ENCODE measurements at places on chromosomes 6 and 20.

- DNase-seq = no peak
These were observed 5.6 kb upstream of the PLCG1 start for GRCh38 chr20:41131594-41132387.

- DNase-seq = no peak
These were observed 230.6 kb downstream of the FNDC1 start for GRCh38 chr6:159399751-159400221.

DNA sequence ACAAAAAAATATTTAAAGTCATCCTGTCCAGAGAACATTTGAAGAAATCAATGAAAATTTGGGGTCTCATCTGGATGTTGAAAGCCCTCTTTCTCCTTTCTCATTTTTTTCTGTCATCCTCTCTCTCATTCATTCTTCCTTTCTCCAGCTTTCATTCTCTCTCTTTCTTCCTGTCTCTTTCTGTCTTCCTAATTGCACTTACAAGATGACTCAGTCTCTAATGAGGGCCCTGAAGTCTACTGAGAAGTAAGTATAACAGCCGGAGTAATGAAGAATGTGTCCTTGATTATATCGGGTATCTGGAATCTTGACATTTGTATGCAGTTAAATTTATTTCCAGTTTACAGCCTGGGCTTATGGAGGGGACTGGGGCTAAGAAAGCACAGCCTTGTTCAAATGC is 232.2 kb upstream of the SULF2 start:
- no peak for DNase-seq

DNA sequence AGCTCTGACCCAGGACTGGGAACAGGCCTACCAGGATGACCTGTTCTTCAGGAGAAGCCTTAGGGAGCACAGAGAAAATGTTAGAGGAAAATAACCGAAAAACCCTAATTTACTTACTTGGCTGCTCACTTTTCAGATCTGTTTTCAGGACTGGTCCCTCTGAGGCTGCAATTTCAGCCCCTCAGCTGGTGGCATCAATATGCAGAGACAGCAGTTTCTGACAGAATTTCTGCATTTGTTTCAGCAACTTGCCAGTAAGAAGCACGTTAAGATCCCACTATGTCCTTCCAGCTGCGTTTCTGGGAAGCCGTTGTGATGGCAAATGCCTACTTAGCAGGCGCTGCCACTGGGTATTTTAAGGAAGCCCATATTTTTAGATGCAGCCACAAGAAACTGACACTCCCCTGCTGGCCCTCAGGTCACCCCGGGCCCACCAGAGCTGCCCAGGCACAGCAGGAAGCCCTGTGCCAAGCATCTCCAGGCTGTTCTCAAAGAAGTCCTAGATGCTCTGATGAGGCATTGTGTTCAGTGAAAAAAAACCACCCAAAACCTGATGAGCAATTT is 7.5 kb downstream of the YTHDF1 start:
- DNase-seq = no peak

- DNase-seq = peak; percentile 79
These were observed at the start of gene ZNF341 for GRCh38 chr20:33731693-33732165. TSS of gene ZNF341 (plus strand) at chr20:33731996. CDS start at chr20:33732022, 26 bp downstream.

GRCh38 chr6:149389509-149390297 is 10.4 kb upstream of the SUMO4 start:
- no peak for DNase-seq

- DNase-seq = no peak
These were observed 2.8 kb downstream of the BTN2A2 start for GRCh38 chr6:26385734-26386125.

DNA sequence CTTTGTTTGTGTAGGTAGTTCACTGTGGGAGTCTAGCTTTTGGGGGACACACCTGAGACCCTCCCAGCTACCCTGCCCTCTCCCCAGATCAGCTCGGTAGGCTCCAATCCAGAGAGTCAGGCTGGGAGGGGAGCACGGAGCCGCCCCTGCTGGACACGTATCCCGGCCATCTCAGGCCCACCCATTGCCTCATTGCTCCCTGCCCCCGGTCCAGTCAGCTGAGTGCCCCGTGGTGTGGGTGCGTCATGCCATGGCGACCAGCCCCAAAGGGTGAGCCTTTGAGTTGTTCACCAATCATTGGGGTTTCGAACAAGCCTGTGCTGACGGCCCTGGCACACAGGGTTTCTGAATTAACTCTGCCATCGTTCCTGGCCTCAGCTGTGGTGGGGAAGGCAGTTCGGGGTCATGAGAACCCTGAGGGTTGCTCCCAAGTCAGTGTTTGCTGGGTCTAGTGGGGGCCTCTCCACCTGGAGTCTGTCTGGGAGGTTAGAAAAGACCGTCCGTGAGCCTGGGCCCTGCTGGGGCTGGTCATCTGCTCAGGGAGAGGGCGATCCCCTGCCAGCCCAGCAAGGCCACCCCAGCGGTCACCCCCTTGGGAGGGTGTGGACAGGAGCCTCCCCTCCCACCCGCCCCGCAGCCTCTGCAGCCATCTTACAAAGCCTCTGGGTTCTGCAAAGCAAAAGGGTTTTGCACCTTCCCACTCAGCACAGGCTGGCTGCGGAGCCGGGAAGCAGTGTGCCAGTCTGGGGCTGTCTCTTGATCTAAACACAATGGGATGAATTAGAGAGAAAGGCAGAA is 34.5 kb downstream of the NTSR1 start:
- DNase-seq = no peak

DNA sequence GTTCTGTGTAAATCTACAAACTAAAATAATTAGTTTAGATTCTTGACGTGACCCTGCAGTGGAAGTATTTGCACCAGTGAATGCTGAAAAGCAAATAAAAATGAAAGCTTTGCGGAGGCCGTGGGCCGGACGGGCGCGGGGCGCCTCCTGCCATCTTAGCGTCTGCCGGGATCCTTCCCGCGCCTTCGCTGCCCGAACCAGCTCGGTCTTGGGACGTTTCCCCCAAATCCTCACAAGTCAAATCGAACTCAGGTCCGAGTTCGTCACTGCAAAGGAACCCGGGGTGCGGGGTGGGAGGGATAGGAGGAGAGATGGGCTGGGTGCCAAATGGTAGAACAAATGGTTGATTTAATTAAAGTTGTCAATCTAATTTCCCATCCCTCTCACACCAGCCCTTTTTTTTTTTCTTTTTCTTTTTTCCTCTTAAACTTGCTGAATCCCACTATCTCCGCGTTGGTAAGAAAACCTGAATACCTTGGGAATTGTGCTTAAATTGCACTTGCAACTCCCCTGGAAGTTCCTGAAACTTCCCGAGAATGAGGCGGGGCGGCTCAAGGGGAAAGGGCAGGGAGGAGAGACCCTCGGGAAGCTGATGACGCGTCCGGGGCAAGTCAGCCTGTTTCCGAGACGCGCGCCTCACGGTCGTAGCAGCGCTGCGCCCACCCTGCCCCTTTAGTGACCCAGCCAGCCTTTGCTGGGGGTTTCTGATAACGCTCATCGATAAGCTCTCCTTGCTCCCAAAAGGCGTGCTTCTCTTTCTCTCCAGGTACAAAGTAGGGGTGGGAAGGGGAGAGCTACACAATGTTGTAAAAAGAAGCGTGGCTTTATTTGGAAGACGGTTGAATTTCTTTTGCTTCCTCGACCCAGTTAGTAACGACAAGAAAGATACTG is 1.8 kb downstream of the GJA1 start:
- DNase-seq = peak; percentile 21

DNA sequence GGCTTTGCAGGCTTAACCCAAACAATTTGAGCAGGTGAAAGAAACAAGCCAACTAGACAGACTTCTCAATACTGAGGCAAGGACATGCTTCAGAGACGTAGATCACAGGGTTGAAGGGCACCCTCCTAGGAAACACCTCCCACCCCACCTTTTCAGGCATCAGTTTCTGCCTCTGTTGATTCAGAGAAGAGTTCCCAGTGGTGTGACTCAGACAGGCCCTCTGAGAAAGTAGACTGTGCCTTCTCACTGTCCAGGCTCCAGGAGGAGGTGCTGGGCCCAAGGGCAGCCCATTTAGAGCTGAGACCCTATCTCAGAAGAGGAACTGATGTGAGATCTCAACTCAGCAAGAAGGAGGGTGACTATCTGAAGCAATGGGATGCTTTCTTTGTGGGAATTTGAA is 108.1 kb downstream of the FAM50B start:
- peak; percentile 6 for DNase-seq

GRCh38 chr6:135227758-135228157 is 46.6 kb downstream of the MYB start:
- DNase-seq = no peak

DNA sequence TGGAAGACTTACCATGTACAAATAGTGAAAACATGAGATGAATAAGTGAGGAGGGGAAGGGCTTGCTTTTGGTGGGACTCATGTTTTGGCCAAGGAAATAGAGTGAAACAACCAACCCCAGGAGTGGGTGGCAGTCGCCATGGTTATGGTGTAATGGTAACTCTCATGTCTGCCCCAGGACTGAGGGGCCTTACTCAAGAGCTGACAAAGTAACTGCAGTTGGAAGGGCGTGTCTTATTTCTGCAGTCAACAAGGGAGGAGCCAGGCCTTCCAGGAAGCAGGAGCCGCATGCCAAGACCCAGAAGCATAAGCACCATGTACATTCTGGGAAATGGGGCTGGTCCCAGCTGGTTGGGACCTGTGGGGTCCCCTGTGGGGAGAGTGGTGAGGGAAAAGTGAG is 108.5 kb downstream of the UNC5CL start:
- no peak for DNase-seq

DNA sequence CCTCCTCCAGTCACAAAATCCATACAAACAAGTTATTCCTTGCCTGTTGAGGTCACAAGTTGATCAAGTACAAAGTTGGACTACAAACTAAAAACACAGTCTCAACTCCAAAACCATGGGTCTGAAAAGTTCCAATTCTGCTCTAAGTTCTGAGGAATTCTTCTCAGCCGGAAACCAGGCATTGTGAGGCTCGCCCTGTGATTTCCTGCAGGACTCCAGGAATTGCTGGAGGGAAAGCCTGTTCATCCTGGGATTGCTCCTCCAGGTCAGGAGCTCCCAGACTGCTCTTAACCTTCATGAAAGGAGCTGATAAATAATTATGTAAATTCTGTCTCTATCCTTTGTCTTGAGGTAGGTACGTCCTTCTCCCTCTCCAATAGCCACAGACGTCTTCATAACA is 8.5 kb downstream of the TRAM2 start:
- no peak for DNase-seq

- no peak for DNase-seq
These were observed 32.8 kb downstream of the SASH1 start for GRCh38 chr6:148375401-148375800.

DNA sequence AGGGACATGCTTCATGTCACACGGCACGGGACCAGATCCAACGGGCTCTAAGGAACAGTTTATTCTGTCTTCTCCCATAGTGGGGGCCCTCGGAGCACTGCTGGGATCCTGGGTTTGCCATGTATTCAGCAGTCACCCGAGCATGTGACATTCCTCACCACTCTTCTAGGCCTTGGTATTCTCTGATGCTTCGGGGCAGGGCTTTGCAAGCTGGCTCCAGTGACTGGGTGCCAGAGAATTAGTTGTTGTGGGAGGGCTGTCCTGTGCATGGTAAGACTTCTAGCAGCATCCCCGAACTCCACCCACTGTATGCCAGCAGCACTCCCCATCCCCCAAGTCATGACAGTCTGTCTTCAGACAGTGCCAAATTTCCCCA is 5.4 kb downstream of the CCN5 start:
- peak; percentile 87 for DNase-seq

- peak; percentile 49 for DNase-seq
These were observed 23.9 kb downstream of the ADTRP start for GRCh38 chr6:11754625-11755271.

DNA sequence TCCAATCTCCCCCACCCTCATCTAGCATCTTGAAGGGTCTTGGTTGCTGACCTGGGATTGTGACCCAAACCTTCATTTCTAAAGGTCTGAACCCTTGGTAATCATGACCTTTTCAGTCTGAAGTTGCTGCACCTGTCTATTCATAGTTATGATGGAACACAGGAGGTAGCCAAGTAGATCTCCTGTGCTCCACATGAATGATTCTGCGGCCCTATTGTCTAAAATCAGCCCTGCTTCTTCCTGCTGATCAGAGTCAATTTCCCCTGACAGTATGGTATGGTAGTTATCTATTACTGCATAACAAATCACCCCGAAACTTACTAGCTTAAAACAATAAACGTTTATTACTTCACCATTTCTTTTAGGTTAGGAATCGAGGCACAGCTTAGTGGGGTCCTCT is 9.0 kb downstream of the OR2B6 start:
- DNase-seq = no peak

- no peak for DNase-seq
These were observed 247.6 kb upstream of the TSHZ2 start for GRCh38 chr20:52724541-52724940.

GRCh38 chr6:2081155-2082138 is 164.0 kb downstream of the GMDS start:
- no peak for DNase-seq

- DNase-seq = no peak
These were observed 67.4 kb downstream of the ECT2L start for GRCh38 chr6:138863321-138863720.

DNA sequence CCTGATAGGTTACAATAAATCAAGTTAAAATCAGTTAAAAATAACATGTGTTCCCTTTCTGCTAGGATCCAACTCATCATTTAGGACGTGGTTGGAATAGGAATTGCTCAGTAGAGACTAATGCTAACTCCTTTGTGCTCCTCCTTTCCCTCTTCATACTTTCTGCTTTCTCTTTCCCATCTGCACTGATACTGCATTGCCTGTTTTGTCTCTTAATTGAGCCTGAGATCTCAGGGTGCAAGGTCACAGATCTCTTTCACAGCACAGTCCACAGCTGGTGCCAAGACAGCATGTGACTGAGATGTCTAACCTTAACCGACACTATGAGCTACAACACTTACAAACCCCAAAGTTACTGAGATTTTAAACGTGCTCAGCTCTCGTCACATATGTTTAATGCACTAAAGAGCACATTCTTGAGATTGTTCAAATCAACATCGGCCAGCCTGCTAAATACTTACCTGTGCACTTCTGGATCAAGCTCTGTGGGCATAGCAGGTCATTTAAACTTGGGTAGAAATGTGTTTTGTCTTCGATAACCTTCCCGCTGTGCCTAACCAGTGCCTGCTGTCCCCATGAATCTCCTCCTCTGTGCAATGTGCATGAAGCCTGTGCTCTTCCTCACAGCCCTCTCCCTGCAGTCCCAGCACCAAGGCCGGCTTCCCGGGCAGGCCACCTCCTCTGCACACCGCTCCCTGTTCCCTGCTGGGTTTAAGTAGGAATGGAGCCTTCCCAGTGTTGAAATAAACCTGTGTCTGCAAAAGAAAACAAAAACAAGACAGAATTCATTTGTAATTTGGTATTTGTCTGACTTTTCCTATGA is 39.6 kb upstream of the AFDN start:
- no peak for DNase-seq

DNA sequence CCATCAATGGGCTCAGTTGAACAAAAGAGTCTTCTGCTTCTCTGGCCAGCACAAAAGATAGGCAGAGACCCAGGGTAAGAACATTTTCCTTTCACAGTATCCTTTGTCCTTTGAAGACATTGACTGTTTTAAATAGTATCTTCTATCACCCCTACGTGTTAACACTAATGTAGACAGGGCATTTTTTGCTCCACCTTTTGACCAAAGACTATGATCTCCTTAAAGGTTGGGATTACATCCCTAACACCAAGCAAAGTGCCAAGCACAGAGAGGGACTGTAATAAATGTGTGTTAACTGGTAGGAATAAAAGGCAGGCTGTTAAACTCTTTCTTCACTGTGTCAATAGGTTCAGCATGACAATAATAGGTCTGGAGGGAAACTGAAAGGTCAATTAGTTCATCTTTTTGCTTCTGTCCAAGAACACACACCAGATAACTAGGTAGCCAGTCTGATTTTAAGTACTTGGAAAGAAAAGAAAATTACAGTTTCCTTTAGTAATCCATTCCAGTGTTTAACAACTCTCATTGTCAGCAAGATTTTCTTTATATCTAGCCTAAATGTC is 63.6 kb upstream of the NOX3 start:
- no peak for DNase-seq

- DNase-seq = no peak
These were observed 125.3 kb upstream of the PROKR2 start for GRCh38 chr20:5442101-5442500.

- no peak for DNase-seq
These were observed 89.6 kb downstream of the PCSK2 start for GRCh38 chr20:17316316-17317038.

Measured in HFFc6 (cell line).